ENCODE measurements at places on chromosomes 5 and 9.

DNA sequence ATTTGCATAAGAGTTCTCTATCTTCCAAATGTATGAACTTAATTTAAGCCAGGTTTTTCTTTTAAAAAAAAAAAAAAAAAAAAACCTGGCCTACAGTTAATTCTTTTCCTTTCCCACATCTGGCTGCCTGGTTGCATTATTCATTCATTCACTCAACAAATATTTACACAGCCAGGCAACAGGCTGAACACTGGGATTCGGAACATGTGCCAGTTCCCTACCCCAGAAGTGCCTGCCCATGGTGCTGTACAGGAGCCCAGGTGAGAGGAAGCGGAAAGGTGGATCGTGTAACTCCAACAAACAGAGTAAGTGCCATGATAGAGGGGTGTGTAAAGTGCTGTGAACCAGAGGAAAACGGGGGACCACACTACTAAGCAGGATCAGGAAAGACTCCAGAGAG is 93.6 kb downstream of the CDK5RAP2 start:
- DNase-seq = no peak

- DNase-seq = no peak
These were observed 16.6 kb upstream of the C9orf152 start for GRCh38 chr9:110224583-110224982.

DNA sequence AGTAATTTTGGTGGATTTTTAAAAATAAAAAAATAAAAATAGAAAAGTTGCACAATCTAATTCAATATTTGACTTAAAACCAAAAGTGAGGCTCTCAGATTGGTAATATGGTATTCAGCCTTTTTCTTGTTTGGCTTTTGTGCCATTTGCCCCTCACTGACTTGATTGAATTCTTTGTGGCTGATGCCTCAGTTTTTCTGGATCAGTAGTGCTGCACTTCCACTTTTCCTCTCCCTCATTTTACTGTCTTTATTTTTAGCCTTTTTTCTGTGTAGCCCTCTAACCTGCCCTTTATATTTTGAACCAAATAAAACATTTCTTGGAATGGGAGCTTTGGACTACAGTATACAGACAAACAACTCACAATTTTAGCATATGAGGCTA is 3.8 kb upstream of the MSMP start:
- no peak for DNase-seq

DNA sequence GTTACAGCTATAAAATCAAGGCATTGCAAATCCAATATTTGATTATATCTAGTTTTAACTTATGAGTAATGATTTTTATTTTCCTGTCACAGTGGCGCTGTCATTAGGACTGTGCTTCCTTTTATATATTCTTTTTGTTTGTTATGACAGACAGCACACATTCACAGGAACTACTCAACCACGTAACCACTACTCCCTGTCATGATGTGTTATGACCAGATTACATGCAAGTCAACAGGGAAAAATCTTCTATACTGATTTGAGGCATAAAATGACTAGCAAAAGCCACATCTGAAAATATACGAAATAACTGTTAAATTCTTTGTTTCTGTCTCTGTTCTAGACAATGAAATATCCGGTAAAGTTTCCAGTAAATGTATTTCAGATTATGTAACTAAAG is 25.4 kb downstream of the SREK1 start:
- no peak for DNase-seq

DNA sequence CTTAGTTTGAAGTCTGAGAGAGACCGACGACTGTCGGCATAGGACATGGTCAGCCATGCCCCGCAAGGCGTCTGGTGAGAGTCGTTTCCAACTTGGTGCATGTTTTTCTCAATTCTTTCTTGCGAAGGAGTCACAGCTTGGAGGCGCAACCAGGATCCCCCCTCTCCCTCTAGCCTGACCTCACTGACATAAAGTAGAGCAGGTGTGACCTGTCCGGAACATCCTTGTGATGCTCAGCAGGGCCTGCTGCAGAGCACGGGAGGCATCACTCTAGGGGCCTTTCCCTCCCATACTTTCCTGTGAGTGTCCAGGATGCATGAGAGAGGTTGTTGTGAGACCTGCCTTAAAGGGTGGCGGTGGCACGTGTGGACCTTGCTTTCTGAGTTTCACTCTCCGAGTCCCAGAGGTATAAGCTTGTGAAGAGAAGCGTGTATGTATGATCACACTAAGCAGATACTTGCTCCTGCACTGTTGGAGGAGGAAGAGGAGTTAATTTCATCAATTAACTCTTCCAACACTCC is 5.0 kb downstream of the TENT4A start:
- no peak for DNase-seq

- DNase-seq = no peak
These were observed 110.2 kb downstream of the LHFPL2 start for GRCh38 chr5:78538240-78538850.

- no peak for DNase-seq
These were observed 31.0 kb downstream of the ADAM19 start for GRCh38 chr5:157544623-157544989.

DNA sequence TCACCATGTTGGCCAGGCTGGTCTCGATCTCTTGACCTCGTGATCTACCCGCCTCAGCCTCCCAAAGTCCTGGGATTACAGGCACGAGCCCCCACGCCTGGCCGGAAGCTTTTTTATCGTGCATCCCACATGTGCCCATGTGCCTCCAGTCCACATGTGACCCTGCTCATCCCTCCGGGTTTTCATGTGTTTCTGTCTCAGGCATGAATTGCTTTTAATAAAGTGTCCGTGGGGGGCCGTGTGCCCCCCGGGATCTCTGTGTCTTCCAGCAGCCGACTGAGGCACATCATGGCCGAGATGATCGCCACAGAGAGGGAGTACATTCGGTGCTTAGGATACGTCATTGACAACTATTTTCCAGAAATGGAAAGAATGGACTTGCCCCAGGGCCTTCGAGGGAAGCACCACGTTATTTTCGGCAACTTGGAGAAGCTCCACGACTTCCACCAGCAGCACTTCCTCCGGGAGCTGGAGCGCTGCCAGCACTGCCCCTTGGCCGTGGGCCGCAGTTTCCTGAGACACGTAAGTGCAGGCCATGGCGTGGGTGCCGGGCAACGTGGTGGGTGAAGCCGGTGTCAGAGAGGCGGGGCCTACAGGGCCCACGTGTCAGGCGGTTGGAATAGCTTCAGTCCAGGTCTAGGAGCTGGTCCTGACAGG is 22.1 kb upstream of the LRRC14B start:
- no peak for DNase-seq

DNA sequence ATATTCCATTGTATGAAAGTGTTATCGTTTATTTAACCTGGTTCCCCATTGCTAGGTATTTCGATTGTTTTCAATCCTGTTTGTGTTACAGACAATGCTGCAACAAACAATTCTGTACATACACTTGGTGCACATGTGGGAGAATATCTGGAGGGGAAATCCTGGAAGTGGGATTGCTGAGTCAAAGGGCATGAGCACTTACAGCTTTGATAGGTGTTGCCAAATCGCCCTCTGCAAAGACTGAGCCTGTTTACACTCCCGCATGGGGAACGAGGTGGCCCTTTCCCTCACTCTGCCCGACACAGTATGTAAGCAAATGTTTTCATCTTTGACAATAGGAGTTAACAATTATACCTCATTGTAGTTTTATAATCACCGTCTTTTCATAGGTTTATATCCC is 66.2 kb downstream of the PDE6A start:
- no peak for DNase-seq

DNA sequence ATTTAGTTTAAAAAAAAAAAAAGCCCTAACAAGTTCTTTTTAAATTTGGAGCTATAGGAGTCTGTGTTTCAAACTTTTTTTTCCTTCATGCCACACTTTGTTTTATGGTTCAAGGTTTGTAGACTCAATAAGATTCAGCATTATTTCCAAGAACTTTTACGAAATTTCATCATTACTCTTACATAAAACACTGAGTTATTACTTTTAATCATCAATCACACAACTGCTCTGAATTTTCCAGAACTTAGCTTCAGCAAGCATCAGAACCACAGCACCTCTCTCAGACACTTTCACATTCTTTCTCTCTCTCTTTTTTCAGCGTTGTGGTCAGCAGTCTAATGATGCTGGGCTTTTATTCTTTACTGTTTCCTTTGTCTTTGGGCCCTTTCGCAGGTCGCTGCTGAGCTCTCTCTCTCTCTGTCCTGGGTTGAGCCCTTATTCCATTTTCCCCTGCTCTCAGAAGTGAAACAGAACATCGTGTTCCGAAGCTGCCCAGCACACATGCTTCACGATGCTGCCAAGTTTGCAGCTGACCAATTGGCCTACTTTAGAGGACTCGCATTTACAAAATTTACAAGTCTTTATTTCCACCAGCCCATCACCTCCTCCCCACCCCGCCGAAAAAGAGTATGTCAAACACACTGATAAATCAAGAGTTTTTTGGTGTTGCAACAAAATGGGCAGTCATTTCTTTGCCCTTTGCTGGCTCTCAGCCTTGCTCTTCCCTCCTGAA is 44.6 kb upstream of the PIK3R1 start:
- DNase-seq = no peak

DNA sequence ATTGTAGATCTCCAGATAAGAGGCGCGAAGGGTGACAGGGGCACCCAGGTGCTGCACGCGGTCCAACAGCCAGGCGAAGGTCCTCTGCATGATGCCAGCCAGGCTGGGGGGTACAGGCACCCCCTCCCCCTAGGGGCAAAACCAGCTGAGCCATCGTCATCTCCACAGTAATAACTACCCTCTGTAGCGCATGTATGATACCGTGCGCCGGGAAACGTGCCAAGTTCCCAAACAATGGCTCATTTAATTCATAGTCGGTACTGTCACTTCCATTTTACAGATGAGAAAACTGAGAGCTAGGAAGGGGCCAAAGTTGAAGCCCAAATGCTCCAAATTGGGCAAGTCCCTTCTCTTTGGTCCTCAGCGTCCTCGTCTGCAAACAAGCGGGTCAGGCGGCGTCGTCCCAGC is 1.5 kb downstream of the KIF12 start:
- no peak for DNase-seq

DNA sequence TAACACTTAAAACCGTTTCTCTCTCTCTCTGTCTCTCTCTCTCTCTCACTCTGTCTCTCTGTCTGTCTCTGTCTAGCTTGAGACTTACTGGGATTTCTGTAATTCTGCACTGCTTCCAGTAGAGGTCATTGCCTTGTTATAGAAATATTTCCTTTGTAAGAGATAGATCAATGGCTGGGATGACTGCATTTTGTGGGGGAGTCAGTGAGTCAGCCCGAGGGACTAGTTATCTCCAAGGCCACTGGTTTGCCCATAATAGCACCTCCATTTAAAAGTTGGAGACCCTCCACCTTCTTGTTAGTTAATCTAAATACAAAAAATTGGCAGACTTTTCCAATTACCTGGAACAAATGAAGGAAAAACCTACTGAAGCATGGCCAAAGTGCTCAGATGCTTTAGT is 547.2 kb downstream of the LRRC70 start:
- no peak for DNase-seq

GRCh38 chr5:176875783-176876505 is 23.2 kb downstream of the HK3 start:
- DNase-seq = no peak

- no peak for DNase-seq
These were observed 209.9 kb downstream of the ASTN2 start for GRCh38 chr9:117204971-117205370.

DNA sequence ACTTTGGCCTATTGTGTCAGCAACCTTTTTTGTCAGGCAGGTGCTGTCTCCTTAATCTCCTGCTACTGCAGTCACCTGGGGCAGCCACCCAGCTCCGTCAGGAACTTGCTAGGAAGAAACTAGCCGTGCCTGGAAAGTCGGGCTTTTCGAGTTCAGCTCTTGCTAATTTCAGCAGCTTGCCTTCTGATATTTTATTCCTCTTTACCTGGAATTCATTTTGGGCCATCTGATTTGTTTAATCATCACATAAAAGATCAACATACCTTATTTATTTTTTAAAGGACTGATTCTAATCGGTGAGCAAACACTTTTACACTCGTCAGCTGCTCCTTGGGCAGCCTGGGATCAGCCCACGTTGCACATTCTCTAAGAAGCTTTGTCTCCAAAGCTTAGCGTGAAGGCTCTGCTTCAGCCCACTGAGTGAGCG is 42.2 kb downstream of the PRLR start:
- no peak for DNase-seq

GRCh38 chr5:175896301-175897040 is 25.1 kb downstream of the CPLX2 start:
- DNase-seq = no peak

Measured in stimulated activated CD4-positive, alpha-beta T cell treated with anti-CD3 and anti-CD28 coated beads, Interleukin-4, amount 100 ng/mL, for 24 hours (primary cell).